ENCODE measurements at places on chromosomes 5 and 9. TPM values are rescaled to one million over a fixed set of nuclear protein-coding genes. Genes with fewer than 3 reads are reported as not detected.
A peak's percentile ranks its signal among the peaks of the same experiment; 100 is the strongest.

The RELL2 gene
- total RNA-seq, result 6.6 TPM

The GEMIN5 gene
- total RNA-seq, result 28.1 TPM

The LNPEP gene
- total RNA-seq, result 46.3 TPM

The SPAAR gene
- total RNA-seq, result not detected

The SLC46A2 gene
- not detected for total RNA-seq

The C5orf34 gene
- 10.4 TPM for total RNA-seq

The CSNK1G3 gene
- 71.0 TPM for total RNA-seq

The GRIN3A gene
- 0.09 TPM for total RNA-seq

The KIAA0825 gene
- 12.2 TPM for total RNA-seq

The TAF11L5 gene
- not detected for total RNA-seq

GRCh38 chr5:145856285-145856818, 16.5 kb downstream of the GRXCR2 start:
- peak; percentile 36 for DNase-seq

DNA sequence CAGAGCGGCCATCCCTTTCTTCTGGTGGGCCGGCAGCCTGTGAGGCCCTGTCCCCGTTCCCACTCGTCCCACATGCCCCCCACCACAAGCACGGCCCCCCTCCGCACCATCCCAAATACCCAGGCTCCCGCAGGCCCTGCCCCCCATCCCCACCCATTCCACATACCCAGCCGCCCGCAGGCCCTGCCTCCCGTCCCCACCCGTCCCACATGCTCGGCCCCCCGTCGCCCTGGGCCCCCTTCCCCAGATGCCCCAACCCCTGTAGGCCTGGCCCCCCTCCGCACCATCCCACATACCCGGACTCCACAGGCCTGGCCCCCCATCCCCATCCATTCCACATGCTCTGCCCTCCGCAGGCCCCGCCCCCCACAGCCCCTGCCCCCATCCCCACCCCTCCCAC, 11.5 kb downstream of the SLC6A19 start:
- DNase-seq, result no peak

GRCh38 chr9:119487118-119487827, 118.0 kb upstream of the BRINP1 start:
- DNase-seq, result no peak

GRCh38 chr9:752201-752600, 89.3 kb upstream of the DMRT1 start:
- peak; percentile 95 for DNase-seq

GRCh38 chr9:121842612-121842978, 191.2 kb downstream of the DAB2IP start:
- DNase-seq, result peak; percentile 58

- DNase-seq, result no peak
Observed at GRCh38 chr5:57445006-57445704, 37.5 kb downstream of the ACTBL2 start.

DNA sequence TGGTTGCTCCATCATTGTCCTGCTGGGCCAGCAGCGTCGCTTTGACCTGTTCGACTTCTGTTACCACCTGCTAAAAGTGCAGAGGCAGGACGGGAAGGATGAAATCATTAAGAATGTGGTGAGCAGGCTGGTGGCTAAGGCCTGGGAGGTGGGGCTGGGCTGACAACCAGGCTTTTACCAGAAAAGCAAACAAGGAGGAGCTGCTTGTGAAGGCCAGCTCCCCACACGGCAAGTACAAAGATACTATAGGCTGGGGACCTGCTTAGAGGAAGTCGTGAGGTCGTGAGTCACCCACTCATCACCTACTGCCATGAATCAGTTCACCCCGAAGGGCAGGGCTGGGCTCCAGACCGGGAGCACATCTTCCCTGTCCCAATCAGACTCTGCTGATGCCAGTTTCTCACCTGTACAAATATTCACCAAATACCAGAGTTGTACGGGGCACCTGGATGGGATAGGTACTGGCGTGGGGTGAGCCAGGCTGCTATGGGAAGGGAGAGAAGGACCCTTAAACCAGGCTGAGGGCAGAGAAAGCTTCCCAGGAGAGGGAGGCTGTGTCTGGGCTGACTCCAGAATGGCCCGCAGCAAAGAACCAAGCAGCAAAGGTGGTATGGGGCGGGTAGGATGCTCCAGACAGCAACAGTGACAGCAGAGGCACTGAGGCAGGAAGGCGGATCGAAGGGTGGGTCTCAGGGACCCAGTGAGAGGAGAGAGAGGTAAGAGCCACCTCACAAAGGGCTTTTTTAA, 69.3 kb upstream of the NIPAL4 start:
- peak; percentile 57 for DNase-seq

DNA sequence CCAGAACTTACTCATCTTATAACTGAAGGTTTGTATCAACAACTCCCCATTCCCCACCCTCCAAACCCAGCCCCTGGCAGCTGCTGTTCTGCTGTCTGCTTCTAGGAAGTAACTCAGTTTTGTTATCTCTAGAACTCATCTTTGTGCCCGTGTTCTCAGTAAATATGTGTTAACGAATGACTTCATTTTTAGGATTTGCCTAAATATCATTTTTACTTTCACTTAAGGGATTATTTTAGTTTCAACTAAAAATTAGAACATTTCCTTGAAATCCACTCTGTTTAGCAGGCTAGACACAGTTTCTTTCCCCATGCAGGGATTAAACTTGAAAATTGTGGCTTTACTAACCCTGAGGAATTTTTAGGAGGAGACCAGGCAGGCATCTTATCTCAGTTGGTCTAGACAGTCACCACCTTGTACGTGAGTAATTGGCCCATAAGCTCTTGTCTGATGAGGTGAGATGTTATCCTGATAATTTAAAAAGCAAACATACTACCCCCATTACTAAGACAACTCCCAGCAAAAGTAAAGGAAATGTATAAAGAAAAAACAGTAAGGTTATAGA, 68.2 kb upstream of the TNFAIP8 start:
- DNase-seq, result peak; percentile 64

- DNase-seq, result peak; percentile 39
Observed at GRCh38 chr5:145324767-145325479, 510.2 kb downstream of the PRELID2 start.

GRCh38 chr5:50800410-50800809, 134.0 kb downstream of the PARP8 start:
- DNase-seq, result no peak

DNA sequence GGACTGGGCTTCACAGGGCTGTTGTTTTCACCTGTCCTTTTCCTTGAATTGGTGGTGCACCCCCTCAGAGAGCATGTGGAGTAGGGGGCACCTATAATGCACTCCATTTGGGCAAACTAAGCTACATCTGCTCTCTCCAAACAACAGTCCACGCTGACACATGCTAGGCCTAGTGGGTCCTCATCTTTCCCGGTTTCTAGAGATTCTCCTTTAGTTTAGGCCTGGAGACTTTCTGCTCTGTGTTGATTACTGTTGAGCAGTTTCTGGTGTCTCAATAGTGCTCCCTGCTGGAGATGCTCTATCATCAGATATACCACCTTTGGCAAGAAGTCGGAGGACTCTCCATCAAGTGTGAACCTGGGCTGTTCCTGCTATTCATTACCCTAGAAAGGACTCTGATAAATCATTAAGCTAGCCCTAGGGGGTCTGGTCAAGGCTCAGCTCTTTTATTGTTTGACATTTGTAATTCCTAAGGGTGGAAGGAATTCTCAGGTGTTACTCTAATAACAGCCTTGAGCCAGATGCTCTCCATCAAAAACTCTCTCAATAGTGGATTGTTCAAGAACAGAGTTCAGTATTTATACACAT, 64.0 kb upstream of the FYB1 start:
- peak; percentile 84 for DNase-seq

DNA sequence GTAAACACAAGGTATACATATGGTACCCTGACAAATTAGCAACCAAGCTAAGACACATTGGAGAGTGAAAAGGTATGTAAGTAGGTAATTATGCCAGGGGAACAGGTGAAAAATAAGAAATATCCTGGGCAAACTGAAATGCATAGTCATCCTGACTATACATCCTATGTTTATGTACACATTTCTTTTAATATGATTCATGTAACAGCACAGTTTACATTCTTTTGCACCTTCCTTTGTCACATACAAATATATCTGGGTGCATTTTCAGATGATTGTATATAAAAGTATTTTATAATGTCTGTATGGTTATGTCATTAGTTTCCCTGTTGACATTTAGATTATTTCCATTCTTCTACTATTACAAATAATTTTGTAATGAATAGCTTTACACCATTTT, 1146.9 kb downstream of the EFNA5 start:
- no peak for DNase-seq

DNA sequence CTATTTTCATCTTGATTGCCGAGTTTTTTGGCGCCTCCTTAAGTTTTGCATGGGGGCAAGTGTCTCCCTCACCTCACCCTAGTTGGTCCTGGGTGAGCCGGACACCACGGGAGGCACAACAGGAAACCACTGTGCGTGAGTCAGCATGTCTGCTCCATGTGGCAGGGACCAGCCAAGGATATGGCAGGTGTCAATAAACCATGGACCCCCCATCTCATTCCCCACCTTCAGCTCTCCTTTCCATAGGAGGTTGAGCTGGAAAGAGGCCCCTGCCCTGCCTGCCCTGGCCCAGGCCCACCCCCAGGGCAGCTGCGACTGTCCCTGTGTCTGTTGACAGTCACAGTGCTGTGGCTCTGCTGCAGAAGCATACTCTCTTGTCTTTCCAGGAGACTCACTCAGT, 3.1 kb downstream of the SPACA9 start:
- no peak for DNase-seq

- peak; percentile 13 for DNase-seq
Observed at GRCh38 chr5:58156973-58157701, 302.7 kb downstream of the PLK2 start.

- peak; percentile 87 for DNase-seq
Observed at GRCh38 chr9:87711857-87712800, 13.8 kb upstream of the CTSL start.

- peak; percentile 37 for DNase-seq
Observed at GRCh38 chr5:103424026-103424425, 138.6 kb downstream of the NUDT12 start.

DNA sequence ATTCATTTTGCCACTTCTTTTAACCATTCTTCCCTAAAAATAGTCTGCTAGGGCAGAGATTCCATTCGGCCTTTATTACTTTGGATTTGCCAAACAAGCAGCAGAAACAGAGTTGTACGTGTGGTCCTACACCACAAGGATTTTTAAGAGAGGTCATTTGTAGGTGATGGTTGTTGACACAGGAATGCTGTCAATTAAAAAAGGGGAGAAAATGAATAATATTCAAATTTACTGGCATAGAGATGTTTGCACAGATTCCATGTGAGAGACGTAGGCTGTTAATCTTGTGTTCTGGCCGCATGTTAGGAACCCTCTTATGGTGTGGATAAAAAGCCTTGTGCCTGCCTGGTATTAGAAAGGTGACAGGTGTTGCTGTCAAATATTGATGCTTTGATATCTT, 34.9 kb downstream of the TRIO start:
- no peak for DNase-seq

- DNase-seq, result no peak
Observed at GRCh38 chr5:147671365-147671764, 111.2 kb downstream of the JAKMIP2 start.

DNA sequence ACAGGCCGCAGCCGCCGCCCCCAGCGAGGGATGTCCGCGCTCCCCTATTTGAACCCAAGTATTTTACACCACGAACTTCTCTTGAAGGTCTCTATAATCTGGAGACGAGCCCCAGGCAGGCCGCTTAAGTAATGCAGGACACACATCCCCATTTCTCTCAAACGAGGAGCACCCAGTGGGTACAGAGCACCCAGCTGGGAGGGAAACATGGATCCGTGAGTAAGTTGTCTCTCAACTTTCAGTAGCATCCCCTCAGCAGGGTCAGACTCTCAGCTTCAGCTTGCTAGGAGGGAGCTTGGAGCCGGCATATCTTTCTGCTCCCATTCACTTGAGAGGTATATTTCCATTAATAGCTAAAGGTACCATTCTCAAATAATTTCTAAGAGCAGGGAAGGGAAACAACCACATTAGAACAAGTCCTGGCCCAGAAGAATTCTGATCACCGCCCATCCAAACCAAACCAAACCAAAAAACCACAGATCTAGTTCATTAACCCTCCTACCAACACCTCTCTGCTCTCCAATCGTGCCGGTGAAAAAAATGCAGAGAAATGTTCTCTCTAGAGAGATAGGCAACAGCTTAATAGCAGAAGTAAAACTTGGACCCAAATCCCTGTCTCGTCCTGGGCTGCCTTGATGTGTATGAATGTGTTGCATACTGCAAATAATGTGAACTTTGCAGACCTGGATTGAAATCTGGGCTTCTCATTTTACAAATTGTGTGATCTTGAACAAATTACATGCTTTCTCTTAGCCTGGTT, 910 bp downstream of the TDRD7 start:
- peak; percentile 14 for DNase-seq

DNA sequence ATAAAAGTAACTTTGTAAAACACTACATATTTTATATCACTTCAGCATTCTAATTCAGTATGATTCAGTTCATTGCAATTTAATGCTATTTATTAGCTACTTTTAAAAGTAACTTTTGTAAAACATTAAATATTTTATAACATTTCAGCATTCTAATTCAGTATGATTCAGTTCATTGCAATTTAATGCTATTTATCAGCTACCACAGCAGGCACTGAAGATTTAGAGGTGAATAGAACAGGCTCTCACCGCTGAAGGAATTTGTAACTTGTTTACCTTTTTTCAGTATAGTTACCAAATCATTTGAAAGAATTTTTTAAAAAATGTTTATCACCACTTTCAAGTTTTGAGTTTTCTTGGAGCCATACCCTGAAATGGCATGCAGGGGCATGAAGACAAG, 266.4 kb upstream of the DAB2 start:
- no peak for DNase-seq

DNA sequence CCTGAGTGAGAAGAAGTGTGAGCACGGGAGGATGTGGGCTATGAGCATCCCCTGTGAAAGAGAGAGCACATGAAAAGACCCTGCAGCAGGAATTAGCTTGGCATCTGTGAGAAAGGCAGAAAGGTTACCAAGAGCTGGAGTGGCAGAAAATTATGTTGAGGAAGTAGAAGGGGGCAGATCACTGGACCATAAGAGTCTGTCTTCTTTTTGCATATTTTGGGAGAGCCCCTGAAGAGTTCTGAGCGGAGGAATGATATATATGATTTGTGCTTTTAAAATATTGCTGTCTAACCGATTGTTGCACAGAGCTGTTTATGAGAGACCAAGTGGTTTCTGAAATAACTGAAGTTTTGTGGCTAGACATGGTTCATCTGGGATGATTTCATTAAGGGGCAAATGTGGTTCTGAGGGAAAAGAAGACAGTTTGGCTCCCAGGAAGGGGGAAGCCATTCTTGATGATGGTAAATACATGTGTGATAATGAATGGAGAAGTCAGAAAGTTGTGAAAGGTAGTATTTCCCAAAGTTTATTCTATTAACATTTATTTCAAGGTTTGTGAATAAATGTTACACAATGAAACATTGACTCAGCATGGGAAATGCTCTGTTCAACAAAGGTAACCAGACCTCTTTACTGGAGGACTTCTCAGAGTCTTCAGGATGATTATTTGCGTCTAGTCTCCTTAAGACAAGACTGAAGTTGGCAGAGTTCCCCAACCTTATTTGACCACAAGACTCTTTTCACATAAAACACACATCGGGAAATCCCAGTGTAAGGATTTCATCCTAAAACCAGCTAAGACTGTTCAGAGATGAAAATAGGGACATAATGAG, 31.5 kb upstream of the ADRB2 start:
- DNase-seq, result peak; percentile 52

Data from fibroblast of the aortic adventitia (primary cell).